ENCODE measurements at places on chromosomes 5 and 9.

- DNase-seq: no peak
Measured at GRCh38 chr5:125526966-125527365, 780.5 kb upstream of the ZNF608 start.

DNA sequence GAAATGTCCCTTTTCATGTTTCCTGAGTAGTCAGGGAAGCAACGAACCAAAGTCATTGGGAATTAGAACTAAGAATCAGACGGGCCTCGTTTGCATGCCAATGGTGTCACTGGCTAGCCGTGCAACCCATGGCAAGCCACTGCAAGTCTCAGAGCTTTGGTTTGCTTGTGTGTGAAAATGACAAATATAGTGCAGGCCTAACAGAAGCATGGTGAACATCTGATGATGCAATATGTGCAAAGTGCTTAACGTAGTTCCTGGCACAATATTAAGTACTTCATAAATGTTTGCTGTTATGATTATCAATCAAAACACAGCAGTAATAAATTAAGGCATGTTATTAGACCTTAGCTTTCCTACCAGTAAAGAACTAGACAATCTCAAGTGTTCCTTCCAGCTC lies 118.0 kb upstream of the TRIM32 start:
- DNase-seq: no peak

GRCh38 chr9:18598969-18599368 lies 125.0 kb downstream of the ADAMTSL1 start:
- no peak for DNase-seq

- DNase-seq: no peak
Measured at GRCh38 chr9:69963803-69964202, 79.8 kb upstream of the MAMDC2 start.
